Keratinocyte (primary cell): ENCODE measurements at places on chromosomes 3 and 15. TPM values are rescaled to one million over a fixed set of nuclear protein-coding genes. Genes with fewer than 3 reads are reported as not detected.

The TMCO5A gene
- not detected in 3 replicates for polyA plus RNA-seq

GRCh38 chr15:91992945-91993344 lies 139.4 kb downstream of the SLCO3A1 start:
- DNase-seq = no peak

DNA sequence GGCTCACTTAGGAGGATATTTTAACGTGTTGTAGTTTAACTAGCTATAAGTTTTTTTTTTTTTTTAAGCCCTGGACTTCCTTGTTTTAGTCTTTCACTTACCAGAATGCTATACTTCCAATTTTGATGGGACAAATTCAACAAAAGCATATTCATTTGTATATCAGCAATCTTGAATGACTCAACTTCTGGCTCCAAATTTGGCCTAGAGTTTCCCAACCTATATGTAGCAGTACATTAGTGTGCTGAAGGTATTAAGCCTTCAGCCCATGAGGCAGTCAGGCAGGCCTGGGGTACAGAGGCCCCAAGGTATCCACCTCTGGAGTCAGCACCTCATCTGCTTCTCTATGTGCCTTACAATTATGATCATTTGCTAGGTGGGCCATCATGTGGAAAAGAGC lies 5.9 kb downstream of the PBRM1 start:
- no peak for DNase-seq

- peak; percentile 75 for DNase-seq
Measured at GRCh38 chr3:11185564-11186317, 31.4 kb downstream of the HRH1 start.
